ENCODE measurements at places on chromosomes 6 and 20.

DNA sequence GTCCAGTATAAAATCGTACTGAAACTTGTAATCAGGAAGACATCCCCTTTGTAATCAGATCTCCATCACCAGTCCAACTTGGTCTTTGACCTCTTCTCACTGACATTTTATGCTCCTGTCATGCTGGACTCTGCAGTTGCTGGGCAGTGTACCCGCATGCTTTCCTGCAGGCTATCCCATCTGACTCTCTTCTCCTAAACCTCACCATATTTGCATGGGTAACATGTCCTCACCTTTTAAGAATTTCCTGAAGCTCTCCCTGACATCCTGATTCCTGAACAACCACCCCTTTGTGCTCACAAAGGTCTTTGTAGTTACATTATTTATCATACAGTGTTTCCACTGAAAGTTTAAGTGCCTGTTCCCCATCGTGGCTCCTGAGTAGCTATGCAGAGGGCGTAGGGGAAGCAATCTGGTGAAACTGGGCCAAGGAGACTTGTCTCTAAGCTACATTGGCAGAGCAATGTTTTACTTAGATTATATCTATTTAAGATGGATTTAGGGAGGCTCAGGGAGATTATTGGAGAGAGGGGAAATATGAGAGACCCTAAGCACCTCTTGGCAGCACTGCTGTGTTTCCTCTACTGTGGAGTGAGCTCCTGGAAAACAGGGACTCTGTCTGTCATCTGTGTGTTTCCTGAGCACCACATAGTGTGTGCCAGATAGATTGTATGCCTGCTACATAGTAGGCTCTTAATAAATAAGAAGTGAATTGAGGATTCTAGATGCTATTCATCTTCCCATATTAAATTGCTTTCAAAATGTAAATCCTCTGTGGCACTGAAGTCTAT, 124.0 kb downstream of the LAMA2 start:
- no peak for DNase-seq

- no peak for DNase-seq
Observed at GRCh38 chr6:89050697-89051096, 29.9 kb upstream of the PNRC1 start.

- no peak for DNase-seq
Observed at GRCh38 chr20:58378704-58379103, 10.3 kb upstream of the VAPB start.

- DNase-seq = no peak
Observed at GRCh38 chr6:52253494-52253893, 9.2 kb upstream of the IL17F start.

GRCh38 chr6:6784514-6785162, 196.1 kb downstream of the LY86 start:
- DNase-seq = no peak

GRCh38 chr20:36768768-36769430, 4.7 kb downstream of the DSN1 start:
- no peak for DNase-seq

- no peak for DNase-seq
Observed at GRCh38 chr20:5260889-5261288, 55.9 kb downstream of the PROKR2 start.

DNA sequence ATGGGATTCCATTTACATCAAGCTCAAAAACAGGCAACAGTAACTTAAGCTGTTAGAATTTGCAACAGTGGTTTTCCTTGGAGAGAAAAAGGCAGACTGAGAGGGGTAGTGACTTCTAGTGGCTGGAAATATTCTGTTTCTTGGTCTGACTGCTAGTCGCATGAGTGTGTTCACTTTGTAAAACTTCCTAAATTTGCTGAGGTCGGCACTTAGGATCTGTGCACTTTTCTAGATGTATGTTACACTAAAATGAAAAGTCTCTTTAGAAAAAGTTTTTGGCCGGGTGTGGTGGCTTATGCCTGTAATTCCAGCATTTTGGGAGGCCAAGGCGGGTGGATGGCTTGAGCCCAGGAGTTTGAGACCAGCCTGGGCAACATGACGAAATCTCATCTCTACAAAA, 18.7 kb downstream of the OVOL2 start:
- no peak for DNase-seq

GRCh38 chr6:56938649-56939191, 16.2 kb upstream of the BEND6 start:
- DNase-seq = no peak

GRCh38 chr20:45044084-45044573, 56.8 kb downstream of the KCNS1 start:
- DNase-seq = no peak

- no peak for DNase-seq
Observed at GRCh38 chr20:34458631-34459030, 57.6 kb upstream of the DYNLRB1 start.

DNA sequence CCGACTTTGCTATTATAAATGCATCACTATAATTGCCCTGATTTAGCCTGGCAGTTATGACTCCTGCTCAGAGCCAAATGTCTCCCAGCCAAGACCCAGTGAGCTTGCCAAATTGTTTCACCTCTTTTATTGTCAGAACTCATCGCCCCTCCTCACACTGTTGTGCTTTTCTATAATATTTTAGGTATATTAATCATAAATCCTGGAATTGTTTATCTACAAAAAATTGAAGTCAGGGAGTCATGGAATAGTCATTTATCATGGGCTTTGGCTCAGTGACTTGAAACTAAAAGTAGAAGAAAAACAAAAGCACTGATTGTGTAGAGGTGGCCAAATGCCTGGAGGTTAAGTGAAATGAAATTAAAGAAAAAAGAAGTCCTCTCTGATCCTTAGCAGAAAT, 85.6 kb downstream of the PFDN4 start:
- DNase-seq = no peak

DNA sequence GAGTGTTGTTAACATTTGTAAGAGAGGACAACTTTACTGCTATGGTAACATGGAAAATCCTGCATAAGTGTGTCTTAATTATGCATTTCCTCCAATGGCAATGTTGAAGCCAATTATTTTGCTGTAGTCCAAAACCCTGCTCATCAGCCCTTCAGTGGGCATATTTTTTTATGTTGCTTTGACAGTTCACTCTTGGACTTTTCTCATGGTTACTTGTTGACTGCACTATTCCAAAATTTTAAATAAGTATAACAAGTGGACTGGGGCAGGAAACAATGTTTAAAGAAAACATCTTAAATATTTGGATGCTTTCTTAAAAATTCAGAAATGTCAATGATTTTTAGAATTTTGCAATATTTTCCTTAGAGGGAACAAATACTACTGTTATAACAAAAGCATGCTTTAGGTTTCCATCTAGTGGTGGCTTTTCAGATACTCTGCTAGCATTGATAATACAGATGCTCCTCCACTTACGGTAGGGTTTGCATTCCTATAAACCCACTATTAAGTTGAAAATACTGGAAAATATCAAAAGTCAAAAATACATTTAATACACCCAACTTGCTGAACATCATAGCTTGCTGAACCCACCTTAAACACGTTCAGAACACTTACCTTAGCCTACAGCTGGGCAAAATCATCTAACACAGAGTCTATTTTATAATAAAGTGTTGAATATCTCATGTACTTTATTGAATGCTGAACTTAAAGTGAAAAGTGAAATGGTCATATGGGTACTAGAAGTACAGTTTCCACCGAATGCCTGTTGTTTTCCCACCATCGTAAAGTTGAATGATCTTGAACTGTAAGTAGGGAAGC, 86.4 kb downstream of the ADGRG6 start:
- no peak for DNase-seq

- no peak for DNase-seq
Observed at GRCh38 chr20:14478126-14478525, 140.7 kb upstream of the FLRT3 start.

DNA sequence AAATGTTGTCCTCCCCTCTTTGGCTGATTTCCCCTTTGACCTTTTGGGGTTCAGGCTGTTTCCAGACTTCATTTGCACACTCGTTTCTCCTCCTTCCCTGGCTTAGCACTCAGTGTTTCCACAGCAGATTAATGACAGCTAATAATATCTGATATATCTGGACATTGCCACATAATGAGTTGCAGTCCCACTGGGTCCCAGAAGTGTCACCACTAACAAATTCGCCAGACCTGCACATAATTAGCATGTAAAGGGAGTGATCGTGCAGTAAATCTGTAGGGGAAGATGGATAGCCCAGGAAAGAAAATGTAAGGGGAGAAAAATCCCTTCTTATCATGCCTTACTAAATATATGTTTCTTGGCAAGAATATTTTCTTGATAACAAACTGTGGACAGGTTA, 922.1 kb downstream of the TFAP2A start:
- no peak for DNase-seq

DNA sequence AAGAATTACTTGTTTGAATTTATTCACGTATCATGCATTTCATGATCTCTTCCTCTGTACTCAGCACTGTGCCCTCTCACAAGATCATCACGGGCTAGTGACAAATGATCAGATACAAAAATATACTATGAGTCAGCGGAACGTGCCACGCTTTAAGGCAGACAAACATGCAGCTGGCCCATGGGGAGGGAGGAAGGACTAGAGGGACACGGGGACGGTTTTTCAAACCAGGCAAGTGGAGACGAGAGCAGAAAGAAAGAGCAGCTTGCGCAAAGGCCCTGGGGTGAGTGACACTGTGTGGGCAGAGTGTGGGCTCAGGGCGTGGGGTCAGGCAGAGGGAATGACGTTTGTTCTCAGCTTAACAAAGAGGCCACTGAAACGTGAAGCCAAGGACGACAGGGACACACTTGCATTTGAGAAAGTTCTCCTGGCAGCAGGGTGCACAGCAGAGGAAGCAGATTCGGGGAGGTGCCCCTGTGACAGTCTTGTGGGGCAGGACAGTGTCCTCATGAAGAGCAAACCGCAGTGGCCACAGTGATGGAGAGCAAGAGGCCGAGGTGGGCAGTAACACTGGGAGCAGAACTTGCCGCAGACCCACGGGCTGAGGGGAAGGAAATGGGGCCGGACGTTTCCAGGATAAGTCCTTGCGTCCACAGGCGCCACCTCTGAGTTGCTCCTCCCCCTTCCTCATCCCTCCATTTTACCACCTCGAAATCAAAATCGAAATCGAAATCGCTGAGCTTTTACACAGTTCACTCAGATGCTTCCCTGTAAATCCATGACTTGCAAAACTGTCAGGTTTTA, 6.9 kb upstream of the RPS6KA2 start:
- no peak for DNase-seq

DNA sequence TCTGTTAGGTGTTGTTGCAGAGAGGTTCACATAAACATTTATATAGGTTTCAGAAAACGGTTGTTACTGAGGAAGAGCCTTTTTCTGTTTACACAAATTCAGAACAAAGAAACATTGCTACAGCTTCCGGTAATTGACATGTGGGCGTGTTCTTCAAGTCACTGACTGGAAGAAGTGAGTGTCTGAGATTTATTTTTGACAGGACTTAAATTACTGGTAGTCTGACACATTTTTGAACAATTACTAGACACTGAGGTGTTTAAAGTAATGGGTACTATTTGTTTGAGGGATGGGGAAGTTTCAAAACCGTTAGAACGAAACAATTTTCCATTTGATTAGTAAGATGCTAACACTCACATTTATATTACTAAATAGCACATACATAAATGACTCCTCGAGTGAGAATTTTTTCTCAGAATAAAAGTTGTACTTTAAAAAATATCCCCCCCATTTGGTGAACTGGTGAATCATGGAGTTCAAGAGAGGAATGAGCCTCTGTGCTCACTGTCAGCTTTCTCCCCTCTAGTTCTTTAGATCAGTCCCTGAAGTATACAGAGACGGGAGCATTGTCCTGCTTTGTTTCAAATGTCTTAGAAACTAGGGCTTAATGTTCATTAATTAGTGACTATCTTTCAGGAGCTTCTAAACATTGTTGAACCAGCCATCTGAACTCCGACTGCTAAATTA, 98.7 kb downstream of the TSHZ2 start:
- no peak for DNase-seq

DNA sequence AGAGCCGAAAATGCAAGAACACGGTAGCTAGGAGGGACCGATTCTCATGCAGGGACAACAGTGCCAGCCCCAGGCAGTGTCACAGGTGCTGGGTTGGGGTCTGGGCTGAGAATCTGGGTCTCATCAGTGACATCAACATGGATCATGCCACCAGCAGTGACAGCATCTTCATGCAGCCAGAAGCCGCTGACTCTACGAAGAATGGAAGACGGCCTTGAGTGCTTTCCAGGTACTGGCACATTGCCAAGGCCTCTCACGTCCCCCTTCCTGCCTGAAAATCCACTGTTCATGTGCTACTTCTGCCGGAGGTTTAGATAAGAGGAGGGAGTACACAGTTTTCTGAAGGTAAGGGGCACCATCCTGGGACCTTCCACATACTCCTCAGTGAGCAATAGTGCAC, 141.1 kb upstream of the FOXQ1 start:
- no peak for DNase-seq

DNA sequence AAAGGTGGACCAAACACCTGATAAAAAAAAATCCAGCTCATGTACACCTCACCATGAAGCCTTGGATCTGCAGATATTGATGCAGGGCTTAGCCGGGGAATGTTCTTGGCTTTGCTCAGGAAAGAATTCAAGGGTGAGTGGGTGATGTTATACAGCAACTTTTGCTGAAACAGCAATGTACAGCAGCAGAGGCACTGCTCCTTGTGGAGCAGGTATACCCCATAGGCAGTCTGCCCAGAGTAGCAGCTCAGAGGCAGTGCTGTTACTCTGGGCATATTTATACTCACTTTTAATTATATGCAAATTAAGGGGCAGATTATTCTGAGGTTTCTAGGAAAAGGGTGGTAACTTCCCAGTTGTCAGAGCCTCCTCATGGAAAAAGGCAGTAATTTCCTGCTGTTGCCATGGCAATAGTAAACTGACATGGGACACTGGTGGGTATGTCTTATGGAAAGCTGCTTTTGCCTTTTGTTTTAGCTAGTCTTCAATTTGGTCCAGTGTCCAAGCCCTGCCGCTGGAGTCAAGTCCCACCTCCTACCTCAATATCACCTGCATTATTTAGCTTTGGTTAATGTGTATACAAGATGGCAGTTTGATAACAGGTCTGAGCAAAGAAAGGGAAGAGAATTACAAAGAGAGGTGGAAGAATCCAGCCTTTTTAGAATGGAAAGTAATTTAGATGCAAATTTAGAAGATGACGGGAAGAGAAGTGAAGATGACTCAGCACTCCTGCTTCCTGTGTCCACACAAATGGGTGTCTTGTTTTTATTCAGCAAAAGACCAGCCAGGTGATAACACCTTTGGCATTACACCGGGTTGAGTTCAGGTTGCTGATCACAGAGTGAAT, 110.1 kb upstream of the JAG1 start:
- DNase-seq = no peak

DNA sequence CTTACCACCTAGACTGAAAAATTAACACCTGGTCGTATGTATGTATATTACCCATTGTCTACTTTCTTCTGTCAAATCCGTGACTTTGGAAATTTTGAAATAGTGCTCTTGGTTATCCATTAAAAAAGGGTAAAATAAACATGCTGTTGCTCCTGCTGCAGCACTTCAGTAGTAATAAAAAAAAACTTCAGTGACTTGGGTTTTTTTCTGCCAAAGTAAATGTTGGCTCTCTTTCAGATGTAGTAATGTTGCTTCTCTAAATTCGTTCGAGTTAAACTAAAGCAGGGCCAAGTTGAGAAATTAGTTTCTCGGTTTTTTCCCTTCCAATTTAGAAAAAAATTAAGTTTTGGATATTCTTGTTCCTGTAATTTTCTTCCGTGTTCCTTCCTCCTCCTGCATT, 34.2 kb downstream of the JARID2 start:
- DNase-seq = no peak

All from activated CD4-positive, alpha-beta T cell treated with anti-CD3 and anti-CD28 coated beads for 1 hour (primary cell).